ENCODE measurements at places on chromosomes 7 and 10.

DNA sequence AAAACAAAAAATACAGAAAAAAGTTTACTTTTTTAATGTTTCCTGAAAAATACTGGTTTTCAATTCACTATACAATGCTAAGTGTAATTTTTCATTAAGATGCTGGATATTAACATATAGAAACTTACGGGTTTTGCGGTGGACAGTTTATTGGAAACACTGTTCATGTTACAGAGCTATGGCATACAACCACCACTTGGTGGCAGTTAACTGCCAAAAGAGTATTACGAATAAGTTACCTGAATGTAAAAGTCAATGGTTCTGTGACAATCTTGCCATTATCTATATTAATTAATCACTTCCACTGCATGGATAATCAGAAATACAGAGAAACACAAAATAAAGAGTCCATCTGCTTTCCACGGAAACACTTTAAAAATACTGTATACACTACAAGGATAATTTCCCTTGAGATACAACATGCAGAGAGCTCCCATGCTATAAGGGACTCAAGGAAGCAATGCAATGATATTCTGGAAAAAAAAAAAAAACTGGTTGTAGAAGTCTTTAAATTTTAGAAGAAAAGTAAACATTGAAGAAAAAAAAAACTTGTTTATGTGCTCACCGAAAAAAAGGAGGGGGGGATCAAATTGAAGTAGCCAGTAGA lies 97.0 kb downstream of the TPK1 start:
- DNase-seq, result peak; percentile 18

GRCh38 chr10:31353574-31353973 lies 34.6 kb downstream of the ZEB1 start:
- peak; percentile 85 for DNase-seq

- no peak for DNase-seq
Observed at GRCh38 chr7:154916381-154916780, 86.5 kb downstream of the PAXIP1 start.

GRCh38 chr7:82678716-82679115 lies 235.1 kb upstream of the CACNA2D1 start:
- peak; percentile 7 for DNase-seq

GRCh38 chr7:142567201-142568075 lies 181.8 kb upstream of the PRSS1 start:
- no peak for DNase-seq

DNA sequence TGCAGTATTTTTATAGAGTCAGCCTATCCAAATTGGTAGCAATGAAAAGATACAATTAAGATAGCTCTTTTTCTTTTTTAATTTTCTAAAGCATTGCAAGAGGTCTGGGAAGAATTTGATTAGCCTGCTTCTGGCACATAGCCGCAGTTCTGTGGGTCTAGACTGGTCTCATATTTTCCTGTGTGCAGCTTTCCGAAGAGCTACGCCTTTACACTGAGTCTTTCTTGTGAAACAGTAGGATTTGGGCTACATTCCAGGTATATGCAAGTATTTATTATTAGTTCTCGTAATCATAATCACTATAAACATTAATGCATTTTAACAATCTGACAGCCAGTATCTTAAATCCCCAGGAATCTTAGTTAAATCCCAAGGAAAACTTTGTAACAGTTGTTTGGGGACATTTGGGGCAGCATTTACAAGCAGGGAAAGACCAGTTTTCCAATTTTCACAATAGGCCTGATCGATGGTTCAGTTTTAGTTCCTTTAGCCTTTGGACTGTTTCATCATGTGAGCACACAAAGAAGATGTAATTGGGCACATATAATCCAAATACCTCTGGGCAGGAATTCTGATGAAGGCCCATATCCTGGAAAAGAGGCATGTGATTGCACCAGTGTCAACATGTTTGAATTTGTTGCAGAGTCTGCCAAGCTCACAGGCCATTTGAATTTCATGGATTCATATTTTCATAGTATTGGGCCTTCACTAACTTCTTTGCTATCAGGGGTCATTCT lies 287.3 kb downstream of the INHBA start:
- DNase-seq, result no peak

- peak; percentile 40 for DNase-seq
Observed at GRCh38 chr10:15789793-15790525, 70.2 kb upstream of the ITGA8 start.

DNA sequence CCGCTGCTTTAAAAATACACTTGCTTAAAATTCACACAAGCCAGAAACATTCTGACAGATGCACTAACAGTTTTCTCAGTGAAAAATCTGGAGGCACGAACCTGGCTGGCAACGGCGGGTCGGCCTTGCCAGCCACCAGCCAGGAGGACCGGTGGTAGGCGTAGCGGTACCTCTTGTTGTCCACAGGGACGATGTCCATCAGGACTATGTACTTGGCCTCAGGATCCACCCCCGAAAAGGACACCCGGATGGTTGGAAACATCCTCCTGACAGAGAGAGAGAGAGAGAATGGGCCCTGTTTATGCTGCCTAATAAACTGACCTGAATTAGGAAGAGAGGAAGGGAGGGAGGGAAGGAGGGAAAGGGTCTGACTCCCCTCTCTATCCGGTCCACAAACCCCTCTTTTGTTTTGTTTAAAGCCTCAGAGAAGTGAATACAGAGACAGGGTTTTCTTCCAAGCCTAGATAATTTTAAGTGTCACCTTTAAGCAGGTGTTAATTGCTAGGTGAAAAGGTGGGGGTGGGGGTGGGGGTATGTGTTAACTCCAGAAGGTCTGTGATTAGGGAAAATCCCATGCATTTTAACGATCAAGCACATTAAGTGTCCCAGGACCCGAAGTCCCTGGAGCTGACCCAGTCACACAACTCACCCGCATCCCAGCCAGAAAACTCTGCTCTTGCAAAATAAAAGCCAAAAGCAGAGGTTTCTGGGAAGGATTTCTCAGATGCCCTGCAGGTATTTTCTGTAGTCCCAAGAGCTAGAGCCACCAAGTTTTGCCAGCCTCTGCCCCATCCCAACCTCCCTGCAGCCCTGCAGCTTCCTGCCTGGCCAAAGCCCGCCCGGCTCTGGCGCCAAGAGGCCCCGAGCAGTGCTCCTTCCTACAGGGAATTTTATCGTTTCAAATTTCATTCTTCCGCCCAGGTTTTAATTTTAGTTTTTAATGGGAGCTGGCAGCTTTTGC lies 5.0 kb downstream of the TBX20 start:
- peak; percentile 18 for DNase-seq

DNA sequence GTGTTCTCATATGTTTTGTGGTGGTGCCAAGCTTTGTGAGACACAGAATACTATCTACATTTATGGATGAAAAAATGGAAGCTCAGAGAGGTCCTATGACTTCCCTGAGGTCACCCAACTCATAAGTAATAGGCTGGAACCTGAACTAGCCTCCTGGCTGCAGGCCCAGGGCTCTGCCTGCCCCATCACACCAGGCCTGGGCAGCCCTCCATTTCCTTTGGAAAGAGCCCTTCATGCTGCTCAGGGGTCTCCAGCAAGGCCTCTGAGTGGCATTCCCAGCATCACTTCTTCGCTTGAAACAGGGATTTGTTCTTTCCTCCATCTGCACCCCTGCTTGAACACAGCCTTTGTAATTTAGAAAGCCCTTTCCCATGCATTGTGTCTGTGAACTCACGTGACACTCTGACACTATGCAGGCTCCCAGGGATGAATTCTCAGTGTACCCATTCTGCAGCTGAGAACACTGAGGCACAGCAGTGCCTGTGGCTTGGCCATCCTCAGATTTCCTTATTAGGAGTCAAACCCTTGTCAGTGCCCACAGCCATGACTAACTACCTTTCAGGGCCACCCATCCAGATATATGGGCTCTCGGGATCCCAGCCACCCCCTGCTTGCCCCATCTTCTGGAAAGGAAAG lies 127.8 kb upstream of the PPIF start:
- no peak for DNase-seq

- DNase-seq, result no peak
Observed at GRCh38 chr10:49362596-49363260, 33.2 kb downstream of the DRGX start.

DNA sequence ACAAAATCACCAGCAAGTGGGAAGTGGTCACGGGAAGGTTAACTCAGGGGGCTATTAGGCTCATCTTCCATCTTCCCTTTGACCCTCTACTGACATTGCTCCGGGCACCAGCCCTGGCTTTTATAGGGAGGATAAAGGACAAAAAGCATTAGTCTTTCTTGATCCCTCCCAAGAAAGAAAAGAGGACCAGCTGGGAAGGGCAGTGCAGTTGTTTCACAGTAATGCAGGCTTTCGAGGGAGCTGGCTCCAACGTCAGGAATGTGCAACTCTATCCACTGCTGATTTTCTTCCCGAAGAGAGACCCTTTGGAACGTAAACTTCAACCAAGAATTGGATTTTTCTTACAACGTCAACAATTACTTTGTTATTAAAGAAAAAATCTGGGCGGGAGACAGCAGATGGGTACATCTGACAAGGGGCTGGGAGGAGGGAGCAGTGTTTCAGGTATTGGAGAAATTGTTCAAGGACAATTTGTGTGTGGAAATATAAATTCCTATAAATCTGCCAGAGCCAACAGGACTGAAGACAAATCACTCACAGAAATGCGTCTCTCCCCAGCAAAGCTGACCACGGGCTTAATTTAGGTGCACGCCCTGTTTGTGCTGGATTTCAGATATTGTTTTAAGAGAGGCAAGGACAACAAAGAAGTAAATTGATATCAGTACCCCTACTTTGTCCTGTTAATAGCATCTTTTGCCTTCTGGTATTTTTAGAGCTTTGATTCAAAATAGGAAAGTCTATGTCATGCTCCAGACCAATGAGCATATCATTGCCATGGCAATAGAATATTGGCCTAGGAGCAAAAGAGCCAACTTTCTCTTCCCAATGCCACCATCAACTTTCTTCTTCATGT lies 23.4 kb upstream of the ARID5B start:
- DNase-seq, result no peak

DNA sequence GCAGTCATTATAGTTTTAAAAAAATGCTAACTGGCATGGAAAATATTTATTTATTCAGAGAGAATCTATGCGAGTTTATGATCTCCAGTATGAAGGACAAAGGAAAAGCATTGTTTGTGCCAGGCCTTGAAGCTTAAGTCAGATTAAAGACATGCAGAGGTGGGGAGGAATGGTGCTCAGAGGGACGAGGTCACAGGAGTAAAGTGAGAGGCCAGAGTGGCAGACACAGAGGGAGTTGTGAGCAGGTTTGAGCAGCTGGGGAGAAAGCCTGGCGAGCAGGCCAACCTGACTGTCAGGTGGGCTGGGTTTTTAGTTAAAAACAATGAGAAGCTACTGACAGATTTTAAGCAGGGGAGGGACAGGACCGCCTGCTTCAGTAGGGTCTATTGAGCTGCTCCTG lies 6.8 kb upstream of the CCNY start:
- DNase-seq, result no peak

DNA sequence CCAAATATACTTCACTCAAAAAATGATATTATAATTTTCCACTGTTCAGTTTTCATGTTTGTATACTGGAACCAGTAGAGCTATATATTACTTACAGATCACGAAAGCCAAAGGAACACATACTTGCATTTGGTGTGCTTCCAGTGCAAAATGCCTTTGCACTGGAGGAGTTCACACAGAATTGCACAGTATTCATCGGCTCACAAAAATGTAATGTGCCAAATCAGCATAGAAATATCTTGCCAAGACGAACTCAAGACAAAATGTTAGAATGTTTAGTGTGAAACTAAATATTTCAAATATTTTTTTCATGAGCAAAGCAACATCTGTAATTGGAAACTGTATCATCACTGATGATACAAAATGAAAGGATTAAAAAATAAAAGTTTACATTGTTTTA lies 646.2 kb upstream of the SEMA3D start:
- no peak for DNase-seq

GRCh38 chr7:151087245-151088018 lies 1.2 kb downstream of the AGAP3 start:
- DNase-seq, result no peak

DNA sequence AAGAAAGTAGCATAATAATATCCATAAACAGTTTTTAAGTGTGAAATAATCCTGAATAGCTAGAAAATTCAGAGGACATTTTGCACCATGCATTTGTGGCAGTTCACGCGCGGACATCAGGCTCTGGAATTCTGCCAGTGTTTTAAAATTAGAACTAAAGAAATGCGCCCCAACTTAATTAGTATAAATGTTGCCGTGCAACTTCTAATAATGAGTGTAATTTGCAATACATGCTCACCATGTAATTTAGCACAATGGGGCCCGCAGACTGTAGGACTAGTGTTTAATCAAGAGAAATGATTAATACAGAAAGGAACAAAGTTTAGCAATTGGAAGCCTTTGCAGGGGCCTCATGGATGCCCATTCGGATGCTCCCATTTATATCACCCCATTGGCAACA lies 96.6 kb downstream of the PTPRE start:
- no peak for DNase-seq

GRCh38 chr10:62050893-62051433 lies 149.5 kb downstream of the ARID5B start:
- peak; percentile 92 for DNase-seq

Measured in HT1080 (cell line).